ENCODE measurements at places on chromosomes 16 and 17.

DNA sequence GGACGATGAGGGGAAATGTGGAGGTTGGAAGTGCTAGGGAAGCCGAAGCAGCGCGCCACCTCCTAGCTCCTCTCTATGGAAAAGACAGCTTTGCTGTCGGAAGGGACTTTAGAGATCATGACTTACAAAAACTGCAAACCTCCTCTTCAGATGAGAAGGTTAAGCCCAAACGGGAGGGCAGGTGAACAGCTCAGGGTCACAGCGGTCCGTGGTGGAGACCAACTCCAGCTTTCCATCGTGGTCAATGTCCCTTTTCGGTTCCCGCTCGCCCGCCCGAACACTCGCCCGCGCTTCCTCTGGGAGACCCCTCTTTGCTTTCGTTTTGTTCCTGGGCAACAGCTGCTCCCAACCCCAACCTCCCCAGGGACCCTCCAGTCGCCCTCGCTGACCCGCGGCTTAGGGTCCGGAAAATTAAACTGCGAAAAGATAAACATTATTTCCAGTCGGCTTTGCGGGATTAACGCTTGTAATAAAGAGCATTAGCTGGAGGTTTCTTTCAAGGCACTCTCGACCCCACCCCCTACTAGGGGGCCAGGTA is 7.7 kb downstream of the IRX6 start:
- no peak for DNase-seq

GRCh38 chr16:46765050-46765449 is 16.9 kb upstream of the MYLK3 start:
- no peak for DNase-seq

- DNase-seq = no peak
Measured at GRCh38 chr17:56599088-56599487, 5.6 kb downstream of the NOG start.

DNA sequence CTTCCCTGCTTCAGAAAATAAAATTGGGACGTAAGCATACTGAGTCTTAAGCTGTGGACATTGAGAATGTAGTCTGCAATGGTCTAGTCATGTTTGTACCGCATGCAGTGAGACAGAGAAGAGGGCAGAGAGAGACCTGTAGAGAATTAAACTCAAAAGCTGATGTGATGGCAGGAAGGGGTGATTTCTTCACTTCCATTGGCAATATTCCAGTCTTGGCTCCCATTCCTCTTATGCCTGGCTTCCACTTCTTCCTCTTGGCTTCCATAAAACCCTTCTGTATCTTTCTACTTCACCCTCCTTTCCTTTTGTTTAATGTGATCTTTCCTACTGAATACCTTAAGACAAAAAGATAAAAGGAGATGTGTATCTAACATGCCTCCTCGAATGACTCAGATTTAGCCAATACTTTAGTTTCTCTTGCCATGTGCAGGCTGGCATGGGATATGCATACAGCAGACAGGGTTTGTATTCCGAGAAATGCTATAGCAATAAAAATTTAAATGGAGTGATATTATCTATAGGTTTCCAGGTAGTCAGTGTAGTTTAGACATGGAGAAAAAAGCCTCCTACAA is 423.1 kb upstream of the DYNLRB2 start:
- DNase-seq = no peak

All from NCI-H1048 (cell line).